Kasumi-1 (cell line): ENCODE measurements at places on chromosomes 6 and 20.

DNA sequence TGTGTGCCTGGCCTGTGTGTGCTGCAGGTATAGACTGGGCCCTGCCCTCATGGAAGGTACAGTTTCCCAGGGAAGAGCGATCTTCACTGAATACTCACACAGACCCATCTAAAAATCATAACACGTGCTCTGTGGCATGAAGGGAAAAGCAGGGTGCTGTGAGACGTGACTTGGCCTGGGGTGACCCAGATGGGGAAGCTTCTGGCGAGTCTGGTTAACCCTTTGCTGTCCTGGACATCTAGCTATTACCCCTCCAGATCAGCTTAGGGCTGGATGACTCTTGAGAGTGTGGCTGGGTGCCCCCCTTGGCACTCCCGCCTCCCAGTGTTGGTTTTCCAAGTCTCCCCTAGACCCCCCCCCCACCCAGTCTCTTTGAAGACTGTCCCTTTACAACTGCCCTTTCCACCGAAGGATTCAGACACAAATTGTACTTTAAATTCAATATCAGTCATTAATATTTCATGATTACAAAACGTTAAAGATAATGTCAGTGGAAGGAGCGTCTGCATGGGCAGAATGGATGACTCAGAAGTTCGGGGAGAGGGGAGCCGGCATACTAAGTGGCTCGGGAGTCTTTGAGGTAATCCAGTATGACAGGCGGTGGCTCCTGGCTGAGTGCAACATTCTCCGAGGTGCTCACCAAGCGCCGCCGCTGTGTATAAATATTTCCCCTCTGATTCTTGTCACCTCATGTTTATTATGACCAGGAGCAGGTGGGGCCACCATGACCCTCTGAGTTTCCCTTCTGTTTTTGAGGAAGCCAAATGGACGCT, 77.3 kb downstream of the CD40 start:
- DNase-seq: no peak

GRCh38 chr20:17995967-17996819, 27.4 kb downstream of the MGME1 start:
- peak; percentile 75 for DNase-seq

GRCh38 chr6:907928-908327, 215.0 kb upstream of the EXOC2 start:
- DNase-seq: no peak

DNA sequence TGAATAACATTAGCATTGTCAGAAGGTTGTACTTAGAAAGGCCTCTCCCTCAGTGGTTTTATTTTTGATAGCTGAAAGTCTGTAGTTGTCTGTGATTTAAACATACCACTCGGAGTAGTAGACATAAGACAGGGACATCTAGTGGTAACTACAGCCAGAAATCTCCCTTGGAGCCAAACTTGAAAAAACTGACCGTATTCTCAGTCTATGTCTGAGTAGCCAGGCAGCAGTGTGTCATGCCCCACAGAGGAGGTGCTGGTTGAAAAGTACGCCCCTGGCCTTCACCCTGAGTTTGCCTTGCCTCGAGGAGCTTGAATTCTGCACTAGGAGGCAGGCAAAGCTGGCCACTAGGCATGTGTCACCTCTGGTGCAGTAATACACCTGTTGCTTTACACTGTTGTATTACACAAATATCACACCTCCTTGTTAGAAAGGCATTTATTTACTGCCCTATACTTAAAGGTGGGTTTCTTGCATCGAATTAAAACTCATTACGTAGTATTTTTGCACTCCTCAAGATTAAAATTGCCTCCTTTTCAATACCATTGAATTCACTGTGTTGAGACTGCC, 20.8 kb downstream of the ZBTB2 start:
- DNase-seq: no peak

DNA sequence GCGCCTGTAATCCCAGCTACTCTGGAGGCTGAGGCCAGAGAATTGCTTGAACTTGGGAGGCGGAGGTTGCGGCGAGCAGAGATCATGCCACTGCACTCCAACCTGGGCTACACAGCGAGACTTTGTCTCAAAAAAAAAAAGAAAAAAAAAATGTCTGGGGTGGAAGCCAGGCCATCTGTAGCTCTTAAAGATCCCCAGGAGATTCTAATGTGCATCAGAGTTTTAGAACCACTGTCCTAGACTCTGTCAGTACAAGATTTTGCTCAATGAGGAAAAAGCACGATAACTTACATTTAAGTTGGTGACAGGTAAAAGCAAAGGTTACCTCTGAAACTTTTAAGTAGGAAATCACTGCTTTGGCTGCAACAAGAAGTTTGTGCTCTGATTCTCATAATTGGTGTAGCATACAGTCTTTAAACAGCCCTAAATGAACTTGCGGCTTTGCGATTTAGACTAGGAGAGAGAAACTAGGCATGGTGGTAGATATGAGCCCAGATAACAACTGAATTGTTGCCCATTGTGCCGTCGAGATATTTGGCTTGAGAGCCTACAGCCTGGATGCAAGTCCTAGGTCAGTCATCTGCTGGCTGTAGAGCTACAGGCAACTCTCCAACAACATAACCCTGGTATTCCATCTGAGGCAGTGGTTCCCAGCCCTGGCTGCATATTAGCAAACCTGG, 67.2 kb downstream of the BACH2 start:
- DNase-seq: no peak

DNA sequence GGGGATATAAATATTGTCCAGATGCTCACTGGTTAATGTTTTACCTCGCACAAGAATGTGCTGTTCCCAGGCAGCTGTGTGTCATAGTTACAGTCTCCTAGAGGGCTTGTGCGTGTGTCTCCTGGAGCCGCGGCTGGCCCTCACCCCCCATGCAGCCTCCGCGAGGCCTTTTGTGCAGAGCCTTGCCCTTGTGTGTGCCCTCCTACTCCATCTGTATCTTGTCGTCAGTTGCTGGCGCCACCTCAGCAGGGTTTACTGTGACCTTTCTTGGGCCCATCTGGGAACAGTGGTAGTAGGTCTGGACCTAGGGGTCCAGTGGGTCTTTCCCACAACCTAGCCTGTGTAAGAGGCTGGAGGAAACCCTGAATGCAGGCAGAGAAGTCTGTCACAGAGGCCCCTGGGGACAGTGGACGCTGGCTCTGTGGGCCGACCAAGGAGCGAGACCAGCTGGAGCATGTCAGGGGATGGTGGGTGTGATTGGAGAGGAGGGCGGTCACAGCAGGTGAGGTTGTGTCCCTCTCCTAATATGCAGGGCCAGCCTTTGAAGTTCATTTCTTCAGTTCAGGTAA, 35.2 kb downstream of the PPP1R14C start:
- DNase-seq: no peak

- no peak for DNase-seq
Observed at GRCh38 chr6:154962753-154963152, 32.4 kb upstream of the TIAM2 start.

- DNase-seq: no peak
Observed at GRCh38 chr6:108738684-108739416, 109.4 kb upstream of the ARMC2 start.
